ENCODE measurements at places on chromosomes 2 and 18.
A peak's percentile ranks its signal among the peaks of the same experiment; 100 is the strongest.

DNA sequence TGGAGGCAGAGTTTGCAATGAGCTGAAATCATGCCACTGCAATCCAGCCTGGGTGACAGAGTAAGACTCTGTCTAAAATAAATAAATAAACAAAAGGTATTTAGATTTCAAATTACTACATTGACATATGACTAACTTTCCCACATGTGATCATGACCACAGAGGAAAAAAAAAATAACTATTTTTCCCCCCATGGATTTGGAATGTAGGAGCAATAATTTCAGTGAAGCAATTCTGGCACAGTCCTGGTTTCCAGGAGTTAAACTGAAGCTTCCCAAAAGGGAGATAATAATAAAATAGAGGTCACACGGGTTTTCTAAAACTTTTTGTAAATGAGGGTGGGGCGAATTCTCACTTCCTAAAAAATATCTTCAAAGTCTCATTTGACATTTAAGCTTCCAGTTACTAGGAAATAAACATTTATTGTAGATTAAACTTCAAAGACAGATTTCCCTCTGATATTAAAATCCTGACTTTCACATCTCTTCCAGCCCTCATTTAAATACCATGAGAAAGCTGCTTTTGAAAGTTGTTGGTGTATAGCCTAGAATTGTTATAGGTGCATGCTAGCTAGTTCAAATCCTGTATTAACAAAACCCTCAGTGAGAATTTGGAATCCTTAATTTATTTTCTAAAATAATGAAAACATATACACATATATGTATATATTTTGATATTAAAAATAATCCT, 20.7 kb downstream of the SLC19A3 start:
- H3K27me3 ChIP-seq, result no peaks in the 10 kb centered on the region
- no peak overlapping the region for H3K27ac ChIP-seq
- H3K4me3 ChIP-seq, result no peak overlapping the region
- H3K36me3 ChIP-seq, result no peaks in the 10 kb centered on the region
- H3K4me1 ChIP-seq, result no peaks in the 10 kb centered on the region

DNA sequence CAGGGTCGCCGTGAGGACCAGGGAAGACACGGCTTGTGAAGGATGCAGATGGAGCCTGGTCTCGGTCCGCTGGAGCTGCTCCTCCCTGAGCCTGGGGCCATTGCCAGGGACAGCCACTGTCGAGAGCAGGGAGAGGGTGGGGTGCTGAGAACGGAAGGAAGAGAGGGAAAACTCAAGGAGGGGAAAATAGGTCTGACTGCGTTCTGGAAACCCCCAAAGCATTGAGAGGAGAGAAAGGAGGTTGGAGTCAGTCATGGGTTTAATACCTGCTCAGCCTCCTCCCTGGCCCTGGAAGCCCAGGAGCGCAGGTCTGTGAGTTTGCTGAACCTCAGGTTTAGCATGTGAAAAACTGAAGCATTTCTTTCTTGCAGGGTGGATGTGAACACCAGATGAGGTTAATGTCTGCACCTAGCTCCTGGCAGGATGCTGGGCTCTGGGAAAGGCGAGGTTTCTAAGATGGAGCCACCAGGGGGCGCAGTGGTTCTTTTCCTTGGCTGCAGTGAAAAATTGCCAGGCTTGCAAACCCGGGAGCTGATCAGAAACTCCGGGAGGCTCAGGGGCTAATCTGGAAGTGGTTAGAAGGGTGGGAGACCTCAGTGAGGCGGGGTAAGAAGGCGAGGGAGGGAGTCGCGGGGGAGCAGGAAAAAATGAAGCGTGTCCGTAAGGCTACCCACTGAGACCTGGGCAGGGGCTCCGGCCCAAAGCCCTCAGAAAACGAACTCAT, 33.6 kb upstream of the RNF149 start:
- H3K4me3 ChIP-seq, result no peak overlapping the region
- peak; percentile 70 for DNase-seq
- H3K27me3 ChIP-seq, result no peaks in the 10 kb centered on the region

DNA sequence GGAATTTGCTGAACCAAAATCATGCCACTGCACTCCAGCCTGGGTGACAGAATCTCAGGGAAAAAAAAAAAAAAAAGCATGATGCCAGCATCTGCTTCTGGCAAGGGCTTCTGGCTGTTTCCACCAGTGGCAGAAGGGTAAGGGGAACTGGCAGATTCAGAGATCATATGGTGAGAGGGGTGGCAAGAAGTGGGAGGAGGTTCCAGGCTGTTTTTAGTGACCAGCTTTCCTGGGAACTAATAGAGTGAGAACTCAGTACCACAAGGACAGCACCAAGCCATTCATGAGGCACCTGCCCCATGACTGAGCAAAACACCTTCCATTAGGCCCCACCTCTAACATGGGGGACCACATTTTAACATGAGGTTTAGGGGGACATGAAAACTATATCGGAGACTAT, 18.4 kb upstream of the CLASP1 start:
- H3K4me1 ChIP-seq, result peaks cover 15% of the 10 kb centered on the region
- no peaks in the 10 kb centered on the region for H3K27me3 ChIP-seq
- H3K27ac ChIP-seq, result no peak overlapping the region

DNA sequence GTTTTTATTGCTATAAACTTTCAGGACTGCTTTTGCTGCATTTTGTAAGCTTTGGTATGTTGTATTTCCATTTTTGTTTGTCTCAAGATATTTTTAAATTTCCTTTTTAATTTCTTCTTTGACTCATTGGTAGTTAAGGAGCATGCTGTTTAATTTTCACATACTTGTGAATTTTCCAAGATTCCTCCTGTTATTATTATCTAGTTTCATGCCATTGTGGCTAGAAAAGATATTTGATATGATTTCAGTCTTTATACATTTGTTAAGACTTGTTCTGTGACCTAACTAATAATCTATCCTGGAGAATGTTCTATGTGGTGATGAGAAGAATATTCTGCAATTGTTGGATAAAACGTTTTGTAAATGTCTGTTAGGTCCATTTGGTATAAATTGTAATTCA, 62.1 kb downstream of the NUP35 start:
- peaks cover 69% of the 10 kb centered on the region for H3K36me3 ChIP-seq
- no peak overlapping the region for H3K27ac ChIP-seq
- H3K27me3 ChIP-seq, result no peaks in the 10 kb centered on the region
- no peak overlapping the region for H3K4me3 ChIP-seq
- H3K4me1 ChIP-seq, result 0 out of 2 replicates have a peak, but pooled peaks cover 9% of the 10 kb centered on the region

Data from HepG2 (cell line).